ENCODE measurements at places on chromosomes 6 and 20.

DNA sequence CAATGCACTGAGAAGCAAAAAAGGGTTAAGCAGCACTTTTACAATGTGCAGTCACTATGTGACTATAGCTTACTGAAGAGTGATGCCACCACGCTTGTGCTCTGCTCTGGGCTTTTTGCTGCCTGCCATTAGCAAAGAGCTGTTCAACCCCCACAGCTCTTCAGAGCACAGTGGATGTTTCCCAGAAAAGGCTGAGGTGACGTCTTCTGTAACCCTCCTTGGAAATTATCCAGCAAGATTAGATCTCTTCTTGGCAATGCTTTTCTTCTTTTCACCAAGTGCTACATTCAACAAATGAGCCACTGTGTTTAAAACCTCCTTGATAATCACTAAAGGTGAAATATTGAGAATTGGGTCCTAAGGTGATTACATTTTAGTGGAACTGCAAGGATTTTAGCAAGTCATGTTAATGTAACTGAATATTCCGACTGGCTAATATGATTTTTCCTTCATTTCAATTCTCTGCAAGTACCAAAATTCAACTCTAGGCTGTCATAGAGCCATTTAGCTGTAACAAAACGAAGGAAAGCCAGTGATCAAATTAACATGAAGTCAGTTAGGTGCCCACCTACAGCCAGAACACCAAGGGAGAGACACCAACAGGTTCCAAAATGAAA lies 34.9 kb downstream of the ELOVL5 start:
- DNase-seq, result no peak

- DNase-seq, result no peak
Measured at GRCh38 chr6:16648003-16648402, 113.3 kb downstream of the ATXN1 start.

GRCh38 chr6:142927904-142928303 lies 17.1 kb downstream of the HIVEP2 start:
- DNase-seq, result no peak

DNA sequence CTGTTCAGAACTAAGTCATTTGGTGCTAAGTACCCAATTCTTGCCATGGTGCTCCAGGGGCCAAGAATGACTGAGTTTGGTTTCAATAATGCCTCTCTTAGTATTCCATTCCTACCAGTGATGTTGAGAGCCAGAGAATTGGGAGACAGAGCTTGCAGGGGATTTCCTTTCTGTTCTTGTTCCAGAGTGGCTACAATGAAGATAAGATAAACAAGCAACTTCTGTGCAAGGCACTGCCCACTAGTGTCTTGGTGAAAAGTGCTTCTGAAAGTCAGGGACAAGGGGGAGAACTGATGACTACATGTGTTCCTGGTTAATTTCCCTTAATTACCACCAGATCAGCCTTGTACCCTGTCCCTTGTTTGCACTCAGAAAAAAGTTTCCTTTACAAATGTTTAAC lies 421.6 kb downstream of the BCKDHB start:
- DNase-seq, result no peak

DNA sequence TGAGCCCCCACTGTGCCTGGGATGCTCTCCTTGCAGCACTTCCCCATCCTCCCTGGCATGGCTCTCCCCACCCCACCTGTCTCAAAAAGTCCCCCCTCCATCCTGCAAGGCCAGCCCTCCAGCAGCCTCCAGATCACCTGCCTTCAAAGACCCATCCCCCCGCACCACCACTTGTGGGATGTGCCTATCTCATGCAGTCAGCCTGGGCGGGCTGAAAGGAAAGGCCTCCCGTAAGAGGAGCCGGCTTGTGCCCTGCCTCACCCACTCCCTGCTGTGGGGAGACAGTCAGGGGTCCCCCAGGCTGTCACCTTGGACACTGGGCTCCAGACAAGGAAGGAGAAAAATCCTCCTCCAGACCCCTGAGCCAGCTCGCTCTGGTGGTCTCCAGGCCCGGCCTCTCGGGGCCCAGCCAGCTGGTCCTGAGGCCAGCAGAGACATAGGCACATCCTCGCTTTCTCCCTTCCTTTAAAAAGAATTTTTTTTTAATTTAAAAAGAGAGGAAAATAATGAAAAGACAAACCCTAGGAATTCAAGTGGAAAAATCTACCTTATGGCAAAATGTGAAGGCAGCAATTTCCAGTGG lies 77.3 kb downstream of the GRM4 start:
- no peak for DNase-seq

- no peak for DNase-seq
Measured at GRCh38 chr20:52201395-52201794, 9.8 kb upstream of the ZFP64 start.

DNA sequence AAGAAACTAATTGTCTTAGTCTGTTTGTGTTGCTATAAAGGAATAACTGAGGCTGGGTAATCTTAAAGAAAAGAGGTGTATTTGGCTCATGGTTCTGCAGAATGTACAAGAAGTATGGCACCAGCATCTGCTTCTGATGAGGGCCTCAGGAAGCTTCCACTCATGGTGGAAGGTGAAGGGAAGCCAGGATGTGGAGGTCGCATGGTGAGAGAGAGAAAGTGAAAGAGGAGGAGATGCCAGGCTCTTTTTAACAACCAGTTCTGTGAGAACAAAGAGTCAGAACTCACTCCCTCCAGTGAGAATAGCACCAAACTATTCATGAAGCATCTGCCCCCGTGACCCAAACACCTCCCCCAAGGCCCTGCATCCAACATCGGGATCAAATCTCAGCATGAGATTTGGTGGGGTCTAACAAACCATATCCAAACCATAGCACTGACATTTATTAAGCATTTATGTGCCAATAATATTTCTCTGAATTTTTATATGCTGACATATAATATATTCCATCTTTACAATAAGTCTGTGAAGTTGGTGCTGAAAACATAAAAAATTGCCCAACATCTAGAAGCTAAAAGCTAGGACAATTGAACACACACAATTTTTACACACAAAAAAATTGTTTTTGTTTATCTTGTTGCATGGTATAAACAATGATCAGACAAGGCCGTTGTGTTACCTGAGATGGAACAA lies 29.2 kb upstream of the BTN3A2 start:
- DNase-seq, result no peak

DNA sequence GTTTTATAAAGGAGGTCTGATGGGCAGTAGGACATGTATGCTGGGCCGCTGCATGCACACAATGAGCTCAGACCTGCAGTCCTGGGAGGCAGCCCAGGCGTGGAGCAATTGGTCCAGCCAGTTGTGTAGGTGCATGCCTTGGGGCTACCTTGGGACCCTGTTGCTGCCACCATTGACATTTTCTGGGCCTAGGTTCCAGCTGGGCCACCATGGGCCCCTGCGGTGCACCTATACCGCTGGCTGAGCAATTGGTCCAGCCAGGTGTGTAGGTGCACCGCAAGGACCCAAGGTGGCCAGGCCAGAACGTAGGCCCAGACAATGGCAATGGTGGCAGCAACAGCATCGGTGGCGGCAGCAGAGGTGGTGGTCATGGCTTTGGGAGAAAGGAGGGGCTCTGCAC lies 143.9 kb downstream of the PXDC1 start:
- DNase-seq, result no peak

DNA sequence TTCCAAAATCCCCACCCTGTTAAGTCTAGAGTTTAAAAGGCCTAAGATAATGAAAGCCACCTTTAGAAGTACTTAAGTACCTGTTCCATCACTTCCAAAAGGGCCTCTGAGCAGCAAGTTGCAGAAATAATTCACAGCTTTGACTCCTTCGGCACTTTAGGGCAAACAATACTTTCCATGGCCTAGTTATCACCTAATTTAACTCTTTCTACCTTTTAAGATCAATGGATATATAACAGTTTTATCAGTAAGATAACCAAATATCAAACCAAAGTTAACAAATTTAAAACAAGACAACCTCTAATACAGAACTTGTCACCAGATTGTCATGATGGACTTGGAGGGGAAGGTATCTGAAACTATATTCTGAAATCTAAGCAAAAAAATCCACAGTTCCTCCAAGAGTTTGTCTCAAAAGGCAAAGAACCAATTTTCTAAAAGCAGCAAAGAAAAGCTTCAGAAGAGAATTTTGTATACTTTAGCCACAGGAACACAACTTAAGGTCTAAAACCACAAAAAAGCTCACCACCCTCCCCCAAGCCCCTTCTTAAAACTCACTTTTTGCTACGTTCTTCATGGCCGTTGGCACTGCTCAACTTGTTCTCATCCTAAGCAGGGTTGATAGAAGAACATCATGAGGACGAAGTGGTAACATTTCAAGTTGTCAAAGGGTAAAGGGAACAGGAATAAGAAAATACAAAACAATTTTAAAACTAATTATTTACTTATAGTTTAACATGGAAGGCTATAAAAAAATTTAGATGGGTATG lies 3.5 kb downstream of the RBM39 start:
- DNase-seq, result no peak

DNA sequence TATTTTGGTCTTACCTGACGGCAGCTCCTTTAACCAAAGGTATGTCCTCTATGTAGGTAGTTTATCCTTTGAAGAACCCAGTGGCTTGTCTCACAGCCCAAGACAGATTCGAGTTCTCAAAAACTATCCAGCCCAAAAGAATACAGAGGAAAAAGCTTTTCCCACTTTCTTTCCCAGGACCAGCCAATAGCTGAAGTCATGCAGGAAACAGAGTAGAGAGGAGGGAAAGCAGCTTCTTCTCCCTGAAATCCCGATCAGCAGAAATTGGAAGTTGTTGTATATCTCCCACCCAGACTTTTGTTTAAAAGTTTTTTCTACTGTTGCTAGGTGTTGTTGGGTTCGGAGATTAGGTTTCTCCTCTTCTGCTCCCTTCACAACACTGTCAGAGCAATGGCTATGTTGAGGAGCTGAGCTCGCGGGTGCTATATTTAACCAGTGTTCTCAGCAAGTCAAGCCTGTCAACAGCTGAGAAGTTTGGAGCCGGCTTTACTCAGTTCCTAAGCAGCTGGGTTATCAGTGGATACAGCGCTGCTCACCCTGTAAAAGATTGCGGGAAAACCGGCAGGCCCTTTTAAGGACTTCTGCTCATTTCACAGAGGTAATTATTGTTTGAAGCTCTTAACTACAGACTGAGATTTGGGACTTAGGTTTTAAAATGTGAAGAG lies at the start of gene FILIP1:
Gene FILIP1 (minus strand): TSS at position 401 of the 665 bp plus-strand sequence. CDS start 78,828 bp downstream, outside the sequence.
- DNase-seq, result no peak

DNA sequence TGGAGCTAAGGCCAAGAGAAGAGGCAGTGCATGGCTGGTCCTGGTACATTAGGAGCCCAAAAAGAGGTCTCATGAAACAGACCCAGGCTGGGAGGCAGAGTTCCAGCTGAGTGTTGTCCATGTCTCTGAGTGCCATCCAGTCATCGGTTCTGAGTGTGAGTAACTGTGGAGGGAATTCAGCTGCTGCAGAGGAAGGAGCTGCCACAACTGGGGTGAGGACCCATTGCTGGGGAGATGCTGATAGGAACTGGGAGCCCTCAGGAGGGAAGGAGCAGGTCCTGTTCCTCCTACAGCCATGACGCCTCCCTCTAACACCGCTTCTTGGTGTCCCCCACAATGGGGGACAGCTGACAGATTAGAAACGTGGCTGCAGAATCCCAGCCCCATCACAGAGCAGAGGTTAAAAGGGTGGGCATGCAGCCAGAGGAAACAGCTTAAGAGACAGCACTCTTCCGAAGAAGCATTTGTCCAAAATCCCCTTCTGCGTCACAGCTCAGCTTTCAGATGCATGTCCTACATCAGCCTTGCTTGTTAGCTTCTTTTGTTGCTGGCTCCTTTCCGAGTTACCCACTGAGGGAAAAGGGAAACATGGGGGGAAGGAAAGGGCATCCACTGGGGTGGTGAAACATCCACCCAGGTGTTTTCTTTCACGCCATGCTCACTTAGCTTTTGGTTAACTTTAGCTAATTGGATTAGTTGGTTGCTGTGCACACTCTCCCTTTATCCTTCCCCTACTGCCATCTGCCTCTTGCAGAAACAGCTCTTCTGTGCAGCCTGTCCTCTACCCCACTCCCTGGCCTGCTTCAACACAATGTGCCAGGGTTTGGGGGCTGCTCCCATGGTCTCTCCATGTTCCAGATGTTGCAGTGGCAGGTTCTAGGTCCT lies 239.2 kb downstream of the SYNDIG1 start:
- DNase-seq, result no peak

DNA sequence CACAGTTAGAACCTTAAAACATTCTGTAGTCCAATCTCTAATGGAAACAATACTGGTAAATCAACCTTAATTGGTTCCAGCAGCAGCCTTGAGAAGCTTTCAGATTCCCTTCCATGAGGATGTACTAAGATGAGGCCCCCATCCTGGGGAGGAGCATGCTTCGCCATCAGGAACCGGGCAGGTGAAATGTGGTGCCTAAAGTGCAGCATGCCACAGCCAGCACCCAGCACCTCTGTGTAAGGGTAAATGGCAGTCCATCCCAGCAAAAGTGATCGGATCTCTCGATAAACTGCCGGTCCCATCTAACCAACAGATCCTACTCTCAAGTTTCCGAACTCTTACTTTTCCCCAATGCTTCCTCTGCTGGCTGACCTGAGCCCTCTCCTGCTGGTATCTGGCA lies 166.3 kb upstream of the PDE10A start:
- DNase-seq, result no peak

- peak; percentile 2 for DNase-seq
Measured at GRCh38 chr20:13995841-13996240, 525 bp downstream of the MACROD2 start.

DNA sequence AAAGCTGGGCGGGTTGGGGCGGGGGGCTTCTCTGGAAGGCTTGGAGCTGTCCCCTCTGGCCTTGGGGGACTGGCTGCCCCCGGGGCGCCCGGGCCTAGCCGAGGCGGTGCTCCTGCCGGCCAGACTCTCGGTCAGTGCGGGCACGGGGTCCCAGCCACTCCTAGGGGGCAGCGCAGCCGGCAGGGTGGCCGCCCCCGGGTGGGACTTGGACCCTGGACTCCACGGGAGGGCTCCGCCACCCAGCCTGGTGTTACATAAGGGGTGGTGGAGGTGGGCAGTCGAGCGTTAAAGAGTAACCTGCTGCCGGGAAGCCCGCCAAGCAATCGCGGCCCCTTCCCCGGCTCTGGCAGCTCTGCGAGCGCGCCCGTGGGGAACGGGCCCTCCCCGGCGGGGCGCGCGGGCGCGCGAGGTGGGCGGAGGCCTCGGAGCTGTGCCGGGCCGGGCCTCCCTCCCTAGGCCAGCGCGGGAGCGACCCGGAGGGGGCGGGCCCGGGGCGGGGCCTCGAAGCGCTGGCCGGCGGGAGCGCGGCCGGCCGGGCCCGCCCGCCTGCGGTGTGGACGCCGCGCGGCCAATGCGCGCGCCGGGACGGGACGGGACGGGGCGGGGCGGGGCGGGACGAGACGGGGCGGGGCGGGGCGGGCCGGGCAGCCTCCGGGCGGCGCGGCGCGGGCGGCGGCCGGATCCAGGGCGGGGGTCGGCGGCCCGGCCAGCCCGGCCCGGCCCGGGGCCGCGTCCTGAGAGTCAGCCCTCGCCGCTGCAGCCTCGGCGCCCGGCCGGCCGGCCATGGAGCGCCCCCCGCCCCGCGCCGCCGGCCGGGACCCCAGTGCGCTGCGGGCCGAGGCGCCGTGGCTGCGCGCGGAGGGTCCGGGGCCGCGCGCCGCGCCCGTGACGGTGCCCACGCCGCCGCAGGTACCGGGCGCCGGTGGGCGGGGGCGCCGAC lies at the start of gene SLC2A4RG:
Gene SLC2A4RG (plus strand): TSS at position 647 of the 940 bp plus-strand sequence. CDS start 137 bp downstream, at position 784.
- peak; percentile 69 for DNase-seq

GRCh38 chr6:22024973-22025467 lies 271.8 kb downstream of the PRL start:
- no peak for DNase-seq

All from activated CD4-positive, alpha-beta T cell treated with anti-CD3 and anti-CD28 coated beads for 48 hours (primary cell).